CD4-positive, alpha-beta T cell treated with Interleukin-4 for 4 hours (primary cell): ENCODE measurements at places on chromosomes 1 and 21.

DNA sequence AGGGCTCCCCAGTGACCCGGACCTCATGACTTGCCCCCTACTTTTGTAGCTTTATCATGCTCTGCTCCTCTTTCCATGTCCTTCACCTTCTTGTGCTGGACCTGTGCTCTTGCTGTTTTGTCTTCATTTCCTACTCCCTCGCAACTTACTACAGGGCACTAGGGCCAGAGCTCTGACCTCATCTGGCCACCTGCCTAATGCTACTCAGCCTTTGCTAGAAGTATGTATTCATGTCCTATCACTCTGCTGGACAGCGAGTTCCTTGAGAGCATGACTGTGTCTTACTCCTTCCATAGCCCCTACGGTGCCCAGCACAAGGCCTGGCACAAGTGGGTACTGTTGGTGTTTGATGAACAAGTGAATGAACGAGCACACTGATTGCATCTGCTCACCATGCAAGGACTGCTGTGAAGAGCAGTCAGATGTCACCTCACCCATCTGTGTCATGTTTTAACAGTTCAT, 1.9 kb downstream of the MTFR1L start:
- no peak for DNase-seq

DNA sequence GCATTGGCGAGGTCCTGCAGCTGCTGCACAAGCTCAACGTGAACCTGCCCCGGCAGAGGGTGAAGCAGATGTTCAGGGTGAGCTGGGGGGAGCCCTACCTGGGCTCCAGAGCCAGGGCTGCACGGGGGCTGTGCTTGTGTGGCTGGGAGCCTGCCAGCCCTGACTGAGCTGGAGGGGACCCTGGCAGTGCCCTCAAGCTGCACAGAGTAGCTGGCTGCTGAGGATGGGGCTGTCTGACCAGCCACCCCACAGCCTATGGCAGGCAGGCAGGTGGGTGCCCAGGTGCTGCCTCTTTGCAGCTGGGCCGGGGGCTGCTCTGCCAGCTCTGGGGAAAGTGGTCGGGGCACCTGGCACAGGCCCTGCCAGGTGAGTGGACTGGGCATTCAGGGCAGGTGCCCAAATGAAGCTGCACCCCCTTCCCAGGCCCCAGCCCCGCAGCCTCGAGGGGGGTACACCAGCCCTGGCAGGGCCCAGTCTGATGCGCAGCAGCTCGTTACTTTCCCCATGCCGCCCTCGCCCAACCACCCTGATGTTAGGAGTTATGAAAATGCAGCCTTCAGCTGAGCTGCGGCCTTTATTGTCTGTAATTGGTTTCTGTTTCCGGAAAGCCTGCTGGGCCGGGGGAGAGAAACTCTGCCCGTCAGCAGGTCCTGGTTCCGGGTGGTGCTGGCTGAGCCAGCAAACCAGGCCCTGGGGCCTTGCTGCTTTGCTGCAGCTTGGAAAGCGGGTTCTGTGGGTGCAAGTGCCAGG, 4.3 kb downstream of the PLCH2 start:
- no peak for DNase-seq

DNA sequence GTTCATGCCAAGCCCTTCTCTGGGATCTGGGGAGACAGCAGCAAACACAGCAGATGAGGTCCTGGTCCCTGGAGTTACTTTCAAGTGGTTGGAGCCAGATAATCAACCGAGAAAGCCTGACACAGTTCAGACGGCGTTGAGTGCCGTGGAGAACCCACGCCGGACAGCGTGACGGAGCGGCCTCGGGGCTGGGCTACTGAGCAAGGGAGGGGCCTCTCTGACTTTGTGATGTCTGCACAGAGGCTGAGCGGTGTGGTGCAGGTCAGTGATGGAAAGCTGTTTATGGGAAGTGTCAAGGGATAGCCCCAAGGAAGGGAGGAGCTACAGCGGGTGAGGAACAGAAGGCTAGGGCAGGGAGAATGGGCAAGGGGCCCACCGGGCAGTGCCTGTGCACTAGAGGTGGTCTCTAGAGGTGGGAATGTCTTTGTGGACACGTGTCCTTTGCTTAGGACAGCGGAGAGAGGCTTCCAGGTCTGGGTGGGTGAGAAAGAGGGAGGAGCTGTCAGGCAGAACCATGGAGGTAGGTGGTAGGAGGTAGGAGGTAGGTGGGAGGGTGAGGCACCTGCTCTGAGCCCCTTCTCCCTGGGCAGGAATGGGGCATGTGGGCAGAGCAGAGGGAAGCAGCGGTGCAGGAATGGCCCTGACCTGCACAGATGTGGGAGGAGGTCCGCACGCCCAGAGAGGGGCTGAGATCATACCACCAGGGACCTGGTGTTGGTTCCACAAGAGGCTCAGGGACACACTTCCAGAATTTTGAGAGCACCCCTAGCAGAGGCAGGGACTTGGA, 62.8 kb downstream of the RUNX3 start:
- no peak for DNase-seq

DNA sequence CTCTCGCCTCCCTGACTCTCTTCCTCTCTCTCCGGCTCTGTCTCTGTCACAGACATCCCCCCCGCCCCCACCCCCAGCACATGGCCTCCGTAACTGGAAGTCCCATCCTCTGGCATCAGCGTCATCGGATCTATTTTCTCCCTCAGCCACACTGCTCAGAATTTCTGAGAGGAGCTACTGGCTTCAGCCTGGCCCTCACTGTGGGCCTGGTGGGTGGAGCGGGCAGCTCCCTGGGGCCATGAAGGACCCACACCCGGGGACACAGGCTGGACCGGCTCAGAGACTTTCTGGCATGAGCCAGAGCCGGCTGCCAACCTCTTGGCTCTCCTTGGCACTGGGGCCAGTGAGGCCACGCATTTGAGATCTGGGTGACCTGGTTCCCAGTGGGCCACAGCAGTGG, 61.2 kb upstream of the CASZ1 start:
- no peak for DNase-seq

DNA sequence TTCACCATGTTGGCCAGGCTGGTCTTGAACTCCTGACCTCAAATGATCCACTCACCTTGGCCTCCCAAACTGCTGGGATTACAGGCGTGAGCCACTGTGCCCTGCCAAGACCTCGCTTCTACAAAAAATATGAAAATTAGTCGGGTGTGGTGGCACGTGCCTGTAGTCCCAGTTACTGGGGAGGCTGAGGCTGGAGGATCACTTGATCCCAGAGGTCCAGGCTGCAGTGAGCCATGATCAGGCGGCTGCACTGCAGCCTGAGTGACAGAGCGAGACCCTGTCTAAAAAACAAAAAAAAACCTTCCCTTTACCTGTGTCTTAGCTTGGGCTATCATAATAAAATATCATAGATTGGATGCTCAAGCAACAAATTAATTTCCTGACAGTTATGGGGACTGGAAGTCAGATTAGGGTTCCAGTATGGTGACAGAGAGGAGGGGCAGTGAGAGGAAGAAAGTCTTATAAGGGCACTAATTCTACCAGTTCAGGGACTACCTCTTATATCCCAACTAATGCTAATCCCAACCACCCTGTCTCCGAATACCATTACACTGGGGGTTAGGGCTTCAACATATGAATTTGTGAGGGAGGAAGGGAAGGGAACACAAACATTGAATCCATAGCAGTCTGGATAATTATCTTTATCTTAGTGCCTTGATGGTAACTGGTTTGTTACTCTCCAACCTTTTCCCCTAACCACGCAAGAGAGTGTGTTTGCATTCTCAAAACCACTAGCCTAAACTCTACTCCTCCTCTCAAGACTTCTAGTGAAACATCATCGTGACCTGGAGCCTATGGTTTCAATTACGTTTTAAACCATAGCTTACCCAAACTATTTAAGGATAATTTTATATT, 1.0 kb upstream of the NAXE start:
- no peak for DNase-seq

- DNase-seq = no peak
These were observed 5.6 kb upstream of the ZNF496 start for GRCh38 chr1:247337250-247337746.

- DNase-seq = no peak
These were observed 11.2 kb upstream of the ADAMTSL4 start for GRCh38 chr1:150537732-150538684.

- DNase-seq = no peak
These were observed 24.1 kb upstream of the NPHP4 start for GRCh38 chr1:6016191-6016865.

GRCh38 chr1:23216771-23217420, 406 bp downstream of the HTR1D start:
- DNase-seq = no peak

- no peak for DNase-seq
These were observed 1.3 kb downstream of the AGRN start for GRCh38 chr1:1021010-1021919.

DNA sequence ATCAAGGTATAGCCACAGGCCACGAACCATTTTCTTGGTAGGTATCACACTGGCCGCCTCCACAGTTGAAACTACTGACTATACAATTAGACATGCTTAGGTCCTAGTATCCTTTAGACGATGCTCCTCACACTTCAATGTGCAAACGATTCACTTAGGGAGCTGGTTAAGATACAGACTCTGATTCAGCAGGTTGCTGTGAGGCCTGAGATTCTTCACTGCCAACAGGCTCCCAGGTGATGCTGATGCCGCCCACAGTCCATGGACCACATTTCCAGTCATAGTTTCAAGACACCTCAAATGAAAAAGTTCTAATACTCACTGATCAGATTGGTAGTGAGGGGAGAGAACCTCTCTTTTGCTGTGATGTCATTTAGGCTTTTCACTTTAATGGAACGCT, 6.8 kb downstream of the ATP5PO start:
- DNase-seq = no peak

DNA sequence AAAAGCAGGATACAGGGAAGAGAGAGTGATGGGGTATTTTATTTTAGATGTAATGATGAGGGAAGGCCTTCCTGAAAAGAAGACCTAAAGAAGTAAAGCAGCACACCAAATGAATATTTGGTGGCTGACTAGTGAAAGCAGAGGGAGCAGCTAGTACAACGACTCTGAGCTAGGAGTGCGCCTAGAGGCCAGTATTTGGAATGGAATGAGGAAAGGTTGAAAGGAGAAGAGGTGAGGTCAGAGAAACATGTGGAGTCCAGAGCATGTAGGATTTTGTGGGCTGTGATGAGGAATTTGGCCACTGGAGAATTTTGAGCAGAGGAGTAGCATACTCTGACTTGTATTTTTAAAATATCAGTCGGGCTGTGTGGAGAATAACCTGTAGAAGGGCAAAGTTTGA, 11.8 kb upstream of the RPL5 start:
- DNase-seq = no peak

DNA sequence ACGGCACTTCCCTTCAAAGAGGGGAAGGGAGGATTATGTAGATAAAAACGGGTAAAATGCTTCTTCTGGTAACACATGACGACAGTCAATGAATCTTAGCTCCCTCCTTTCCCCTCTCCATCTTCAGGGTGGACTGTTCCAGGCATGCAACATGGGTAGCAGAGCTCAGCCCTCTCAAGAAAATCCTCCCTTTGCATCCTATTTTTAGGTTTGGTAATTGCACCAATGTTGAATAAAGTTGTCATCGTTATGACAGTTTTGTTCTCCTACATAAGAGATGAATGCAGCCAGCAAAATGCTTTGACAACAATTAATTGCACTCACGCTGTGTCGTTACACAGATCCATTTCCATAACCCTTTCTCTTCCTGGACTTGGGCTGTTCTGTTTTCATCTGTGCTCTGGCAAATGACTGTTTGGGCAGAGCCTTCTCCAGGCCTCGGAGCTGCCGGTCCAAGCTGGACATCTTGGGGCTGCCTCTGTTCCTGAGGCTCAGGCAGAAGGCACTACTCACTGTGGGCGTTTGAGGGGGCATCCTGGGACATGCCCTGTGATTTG, 127.6 kb downstream of the CNIH3 start:
- DNase-seq = no peak

- DNase-seq = no peak
These were observed 57.9 kb upstream of the RUNX3 start for GRCh38 chr1:24987875-24988557.

- peak; percentile 61 for DNase-seq
These were observed at the start of gene SAMD11 for GRCh38 chr1:923131-923990. Gene SAMD11, plus strand, starts transcription at chr1:923923. Its CDS starts 509 bp downstream, at chr1:924432.

DNA sequence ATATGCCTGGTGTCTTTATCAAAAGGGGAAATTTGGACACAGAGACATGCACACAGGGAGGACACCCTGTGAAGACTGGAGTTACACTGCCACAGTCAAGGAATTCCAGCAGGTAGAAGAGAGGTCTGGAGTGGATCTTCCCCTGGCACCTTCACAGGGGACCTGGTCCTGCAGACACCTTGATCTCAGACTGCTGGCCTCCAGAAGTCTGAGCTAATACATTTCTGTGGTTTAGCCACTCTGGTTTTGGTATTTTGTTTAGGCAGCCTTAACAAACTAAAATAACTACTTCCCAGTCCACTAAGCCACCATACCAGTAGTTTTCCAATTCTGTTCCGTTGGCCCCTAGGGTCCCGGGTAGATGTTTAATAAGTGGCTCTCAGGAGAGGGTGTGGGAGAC, 164.7 kb downstream of the SETD4 start:
- no peak for DNase-seq

GRCh38 chr1:207962716-207963426, 51.9 kb upstream of the CD34 start:
- no peak for DNase-seq

DNA sequence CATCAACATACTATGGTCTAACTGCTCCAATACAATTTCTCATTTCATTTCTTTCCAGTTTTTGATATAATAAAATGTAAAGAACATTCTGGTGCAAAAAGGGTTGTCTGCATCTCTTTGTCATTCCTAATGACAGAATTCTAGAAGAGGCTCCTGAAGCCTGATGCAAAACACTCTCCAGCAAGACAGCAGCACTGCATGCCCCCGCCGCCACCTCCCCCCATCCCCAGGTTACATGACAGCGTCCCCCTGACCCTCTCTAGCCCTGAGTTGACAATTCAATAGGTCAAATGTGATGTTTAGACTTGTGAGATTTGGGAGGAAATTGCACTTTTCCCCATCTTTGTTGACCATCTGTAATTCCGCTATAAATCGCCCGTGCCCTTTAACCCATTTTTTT, 64.6 kb upstream of the C1orf21 start:
- DNase-seq = no peak

GRCh38 chr1:93573940-93574469, 107.6 kb downstream of the BCAR3 start:
- DNase-seq = no peak

DNA sequence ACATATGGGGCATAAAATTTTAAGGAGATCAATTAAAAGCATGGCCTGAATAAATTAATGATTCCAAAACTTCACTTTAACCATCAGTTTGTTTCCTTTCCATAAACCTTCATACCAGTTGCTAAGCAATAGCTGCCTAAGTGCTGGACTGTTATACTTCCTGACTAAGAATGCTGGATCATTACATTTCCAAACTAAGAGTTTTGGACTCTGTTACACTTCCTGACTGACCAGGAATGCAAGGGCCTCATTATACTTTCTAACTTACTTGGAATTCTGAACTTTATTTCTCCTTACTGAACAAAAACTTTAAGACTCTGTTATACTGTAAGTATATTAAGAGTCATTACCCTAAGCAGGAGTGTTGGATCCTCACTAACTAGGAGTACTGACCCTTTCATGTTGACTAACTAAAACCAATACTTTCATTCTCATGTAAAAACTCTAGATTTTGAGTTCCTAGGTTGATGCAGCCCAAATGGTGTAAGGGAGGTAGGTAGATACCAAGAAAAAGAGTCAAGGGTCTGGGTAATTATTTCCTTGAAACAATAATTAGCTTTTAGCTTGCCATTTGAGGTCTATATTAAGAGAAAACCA, 118.2 kb downstream of the FAF1 start:
- no peak for DNase-seq

GRCh38 chr21:31416465-31416864, 72.4 kb upstream of the TIAM1 start:
- no peak for DNase-seq
